ENCODE measurements at places on chromosomes 1 and 21.
A peak's percentile ranks its signal among the peaks of the same experiment; 100 is the strongest.

DNA sequence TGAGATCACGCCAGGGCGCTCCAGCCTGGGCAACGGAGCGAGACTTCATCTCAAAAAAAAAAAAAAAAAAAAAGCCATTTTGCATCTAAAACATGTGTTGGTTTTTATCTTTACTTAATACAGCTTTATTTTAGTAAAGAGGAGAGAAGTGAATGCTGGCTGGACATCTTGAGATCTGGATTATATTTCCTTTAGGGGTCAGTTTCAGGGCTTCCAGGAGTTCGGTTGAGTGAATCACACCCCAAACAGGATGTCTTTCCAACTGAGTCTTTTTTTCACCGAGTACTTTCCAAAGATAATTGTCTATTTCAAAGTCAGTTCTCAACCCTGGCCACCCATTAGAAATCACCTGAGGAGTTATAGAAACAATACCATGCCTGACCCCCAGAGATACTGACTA lies 16.6 kb upstream of the IPP start:
- DNase-seq, result no peak

DNA sequence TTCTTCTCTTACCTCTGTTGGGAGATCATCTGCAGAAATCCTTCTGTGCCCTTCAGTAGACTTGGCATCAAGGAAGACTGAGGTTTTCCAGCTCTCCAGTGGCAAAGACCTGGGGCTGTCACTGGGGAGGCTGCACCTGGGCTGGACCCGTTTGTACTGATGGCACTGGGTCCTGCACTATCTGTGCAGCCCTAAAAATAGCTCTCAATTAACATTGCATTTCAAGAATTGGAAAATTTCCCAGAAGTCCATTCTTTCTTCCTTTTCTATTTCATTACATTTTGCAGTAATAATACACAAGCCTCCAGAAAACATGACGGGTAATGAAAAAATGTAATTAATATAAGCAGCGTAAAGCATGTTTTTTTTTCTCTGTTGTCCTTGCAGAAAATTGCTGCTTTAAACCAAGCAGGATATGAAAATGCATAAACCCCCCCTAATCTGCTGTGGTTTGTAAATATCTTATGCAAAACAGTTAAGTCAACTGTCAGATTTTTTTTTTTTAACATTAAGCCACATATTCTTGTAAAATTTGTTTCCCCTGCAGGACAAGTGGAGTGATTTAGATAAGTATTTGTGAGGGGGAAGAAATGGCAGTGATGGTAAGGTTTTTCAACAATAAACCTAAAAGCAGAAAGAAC lies 64.9 kb downstream of the LMO4 start:
- no peak for DNase-seq

- DNase-seq, result no peak
Measured at GRCh38 chr21:45998276-45998701, 16.7 kb downstream of the COL6A1 start.

DNA sequence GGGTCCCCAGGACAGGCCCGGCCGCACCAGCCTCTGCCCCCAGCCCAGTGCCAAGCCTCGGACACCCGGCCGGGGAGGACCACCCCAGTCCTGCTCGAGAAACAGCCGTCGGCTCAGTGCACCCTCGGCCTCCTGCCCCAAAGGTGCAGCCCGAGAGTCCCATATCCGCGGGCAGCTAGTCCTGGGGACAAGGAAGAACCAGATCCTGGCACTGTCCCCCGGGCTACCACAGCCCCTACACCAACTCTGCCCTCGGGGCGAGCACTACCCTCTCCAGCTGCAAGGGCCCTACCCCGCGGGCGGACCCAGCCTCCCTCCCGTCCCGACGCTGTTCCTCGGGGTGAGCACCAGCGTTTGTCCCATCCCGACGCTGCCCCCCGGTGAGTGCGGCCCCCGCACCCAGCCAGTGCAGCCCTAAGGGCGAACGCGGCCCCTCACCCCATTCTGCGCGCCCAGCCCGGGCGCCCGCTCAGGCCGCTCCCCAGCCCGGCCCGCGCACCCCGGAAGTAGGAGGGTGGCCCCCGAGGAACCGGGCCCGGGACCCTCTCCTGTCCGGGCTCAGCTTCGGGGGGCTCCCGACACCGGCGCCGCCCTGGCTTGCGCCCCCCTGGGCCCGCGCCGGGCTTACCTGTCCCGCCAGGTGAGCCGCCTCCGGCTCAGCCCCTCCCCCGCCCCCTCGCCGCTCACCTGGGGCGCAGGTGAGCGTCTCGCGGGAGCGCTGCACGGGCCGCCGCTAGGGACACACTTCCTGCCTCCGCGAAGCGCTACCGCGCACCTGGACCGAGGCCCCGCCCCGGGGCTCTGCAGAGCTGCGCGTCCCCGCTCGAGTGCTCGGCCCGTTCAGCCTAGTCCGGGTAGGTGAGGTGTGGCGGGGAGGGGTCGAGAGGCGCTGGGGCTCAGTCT lies at the start of gene KDF1:
Gene KDF1 (minus strand): TSS at position 747 of the 903 bp plus-strand sequence. CDS start 8,088 bp downstream, outside the sequence.
- peak; percentile 34 for DNase-seq

GRCh38 chr1:243550276-243550675 lies 294.4 kb downstream of the SDCCAG8 start:
- no peak for DNase-seq

GRCh38 chr21:34335316-34335715 lies 28.5 kb upstream of the KCNE2 start:
- no peak for DNase-seq

- DNase-seq, result no peak
Measured at GRCh38 chr1:198935306-198935921, 296.6 kb downstream of the PTPRC start.

DNA sequence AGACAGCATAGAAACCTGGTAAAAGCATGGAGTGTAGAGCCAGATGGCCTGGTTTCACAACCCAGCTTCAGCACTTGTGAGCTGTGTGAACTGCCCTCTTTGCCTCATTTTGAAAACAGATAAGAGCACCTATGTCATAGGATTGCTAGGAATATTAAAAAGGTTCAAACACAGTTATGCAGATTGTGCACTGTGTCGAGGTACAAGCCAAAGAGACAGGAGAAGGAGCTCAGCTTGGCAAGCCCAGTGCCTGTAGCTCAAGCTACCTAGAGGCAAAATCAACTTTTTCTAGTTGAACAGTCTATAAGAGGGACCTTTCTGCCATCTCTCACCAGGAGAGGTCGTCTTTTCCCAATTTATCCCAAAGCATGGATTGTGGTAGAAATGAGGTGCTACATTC lies 5.0 kb downstream of the CHODL start:
- no peak for DNase-seq

DNA sequence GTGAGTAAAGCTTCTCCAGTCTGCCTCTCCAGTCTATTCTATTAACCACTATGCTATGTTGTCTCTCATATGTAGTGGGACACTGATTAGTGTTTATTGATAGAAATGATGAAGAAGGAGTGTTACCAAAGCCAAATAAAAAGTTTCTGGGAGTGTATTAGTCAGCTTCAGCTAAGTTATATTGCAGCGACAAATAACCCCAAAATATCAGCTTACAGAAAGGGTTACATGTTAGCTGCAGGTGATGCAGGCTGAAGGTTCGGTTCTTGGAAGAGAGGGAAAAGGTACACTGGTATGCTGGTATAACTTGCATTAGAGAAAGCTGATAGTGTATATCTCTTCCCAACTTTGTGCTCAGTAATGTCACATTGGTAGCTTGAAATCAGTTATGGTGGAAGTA lies 10.6 kb upstream of the AK2 start:
- DNase-seq, result no peak

GRCh38 chr1:18110968-18111367 lies 3.4 kb downstream of the IGSF21 start:
- no peak for DNase-seq

- DNase-seq, result no peak
Measured at GRCh38 chr1:10788592-10789006, 7.8 kb downstream of the CASZ1 start.

DNA sequence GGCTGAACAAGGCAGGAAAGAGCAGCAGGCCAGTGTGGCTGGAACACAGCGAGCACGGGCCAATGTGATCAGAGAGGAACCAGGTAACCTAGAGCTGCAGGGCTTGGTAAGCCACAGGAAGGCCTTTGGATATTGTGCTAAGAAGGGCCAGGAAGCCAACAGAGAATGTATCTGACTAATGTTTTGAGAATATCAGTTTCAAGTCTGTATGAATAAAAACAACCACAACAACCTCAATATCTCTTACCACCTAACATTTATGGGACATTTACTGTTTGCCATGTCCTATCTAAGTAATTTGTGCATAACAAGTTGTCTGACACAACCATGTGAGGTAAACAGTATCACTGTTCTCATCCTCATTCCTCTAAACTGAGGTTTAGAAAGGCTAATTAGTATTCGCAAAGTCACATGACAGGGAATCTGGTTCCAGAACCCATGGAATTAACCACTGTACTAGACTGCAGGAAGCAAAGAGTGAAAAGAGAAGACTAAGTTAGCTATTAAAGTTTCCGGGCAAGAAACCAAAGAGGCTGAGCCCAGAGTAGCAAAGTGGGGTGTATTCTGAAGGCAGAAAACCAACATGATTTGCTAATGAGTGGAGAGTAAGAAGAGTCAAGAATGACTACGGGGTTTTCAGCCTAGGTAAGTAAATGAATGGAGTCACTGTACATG lies 38.9 kb downstream of the SPRTN start:
- no peak for DNase-seq

DNA sequence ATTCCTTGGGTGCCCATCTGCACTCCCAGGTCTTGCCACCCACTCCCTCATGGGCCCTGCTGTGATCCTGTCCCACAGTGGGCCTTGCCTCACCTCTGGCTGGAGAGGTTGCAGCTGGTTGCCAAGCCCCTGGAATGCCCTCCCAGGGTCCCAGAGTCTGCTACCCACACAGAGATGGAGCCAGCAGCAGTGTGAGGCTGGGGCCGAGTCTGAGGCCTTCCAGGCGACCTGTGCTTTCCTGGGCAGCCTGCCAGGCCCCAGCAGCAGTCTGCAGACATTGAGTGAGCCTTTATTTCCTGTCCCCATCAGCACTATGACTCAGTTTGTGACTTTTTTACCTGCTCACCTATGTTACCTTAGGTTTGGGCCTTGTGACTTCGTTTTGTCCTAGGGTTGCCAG lies 25.0 kb upstream of the TSPAN2 start:
- DNase-seq, result no peak

DNA sequence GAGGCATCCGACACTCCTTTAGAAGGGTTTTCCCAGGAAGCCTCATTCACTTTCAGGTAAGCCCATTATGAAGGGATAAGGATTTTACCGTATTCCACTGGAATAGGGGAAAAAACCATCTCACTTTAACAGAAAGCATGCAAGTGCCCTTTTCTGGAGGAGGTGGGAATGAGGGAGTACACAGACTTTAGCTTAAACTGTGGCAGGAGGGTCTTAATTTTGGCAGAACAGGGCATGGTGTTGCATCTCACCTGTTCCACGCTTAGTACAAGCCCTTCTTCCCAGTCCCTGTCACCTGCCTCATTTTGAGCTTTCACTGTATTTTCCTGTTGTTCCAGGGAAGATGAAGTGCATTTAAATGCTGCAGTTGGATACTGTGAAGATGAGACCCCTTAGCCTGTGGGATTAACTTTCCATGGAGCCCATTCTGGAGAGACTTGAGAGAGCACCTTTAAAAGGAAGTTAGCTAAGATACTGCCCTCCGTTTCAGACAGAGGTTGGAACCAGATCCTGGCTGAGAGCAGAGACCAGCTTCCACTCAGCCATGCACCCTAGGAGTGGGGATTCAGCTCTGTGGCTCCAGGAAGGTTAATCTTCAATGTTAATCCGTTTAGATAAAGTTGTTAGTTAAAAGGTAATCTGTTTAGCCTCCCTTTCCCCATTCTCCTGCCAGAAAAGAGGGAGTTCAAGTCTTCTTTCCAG lies 42.6 kb downstream of the PBX1 start:
- no peak for DNase-seq

DNA sequence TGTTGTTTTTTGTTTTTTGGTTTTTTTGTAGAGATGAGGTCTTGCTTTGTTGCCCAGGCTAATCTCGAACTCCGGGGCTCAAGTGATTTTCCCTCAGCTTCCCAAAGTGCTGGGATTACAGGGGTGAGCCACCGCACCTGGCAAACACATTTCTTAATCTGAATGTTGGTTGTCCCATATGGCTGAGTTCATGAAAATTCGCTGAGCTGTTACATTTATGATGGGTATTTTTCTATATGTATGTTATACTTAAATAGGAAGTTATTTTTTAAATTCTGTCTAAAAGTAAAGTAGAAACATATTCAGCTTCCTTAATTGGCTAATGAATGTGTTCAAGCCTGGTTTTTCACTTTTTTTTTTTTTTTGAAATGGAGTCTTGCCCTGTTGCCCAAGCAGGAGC lies 75.1 kb downstream of the ASH1L start:
- DNase-seq, result no peak

DNA sequence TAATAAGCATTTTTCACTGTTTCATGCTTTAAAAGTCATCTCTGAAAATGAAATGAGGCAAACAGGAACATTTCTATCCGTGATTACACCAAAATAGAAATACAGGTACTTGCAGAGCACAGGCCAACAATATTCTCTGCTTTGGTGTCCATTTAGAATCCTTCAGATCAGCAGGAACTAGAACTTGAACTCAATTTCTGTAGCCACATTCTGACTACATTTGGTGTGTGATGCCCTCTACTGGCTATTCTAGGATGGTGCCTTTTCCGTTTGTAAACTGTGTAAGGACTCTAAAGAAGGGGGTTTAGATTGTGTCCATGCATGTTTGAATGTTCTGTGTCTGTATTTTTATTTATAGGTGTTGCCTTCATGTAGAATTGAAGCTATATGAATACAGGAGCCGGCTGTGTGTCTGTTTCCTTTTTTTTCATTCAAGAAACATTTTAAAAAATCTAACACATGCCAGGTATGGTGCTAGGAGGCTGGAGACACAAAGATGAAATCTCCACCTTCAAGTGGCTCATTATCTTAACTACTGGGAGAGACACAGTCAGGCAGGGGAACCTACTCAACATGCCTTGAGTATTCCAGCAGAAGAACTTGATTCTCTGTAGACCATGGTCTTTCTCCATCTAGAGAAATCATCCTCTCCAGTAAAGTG lies 7.6 kb upstream of the ZNF326 start:
- DNase-seq, result no peak

DNA sequence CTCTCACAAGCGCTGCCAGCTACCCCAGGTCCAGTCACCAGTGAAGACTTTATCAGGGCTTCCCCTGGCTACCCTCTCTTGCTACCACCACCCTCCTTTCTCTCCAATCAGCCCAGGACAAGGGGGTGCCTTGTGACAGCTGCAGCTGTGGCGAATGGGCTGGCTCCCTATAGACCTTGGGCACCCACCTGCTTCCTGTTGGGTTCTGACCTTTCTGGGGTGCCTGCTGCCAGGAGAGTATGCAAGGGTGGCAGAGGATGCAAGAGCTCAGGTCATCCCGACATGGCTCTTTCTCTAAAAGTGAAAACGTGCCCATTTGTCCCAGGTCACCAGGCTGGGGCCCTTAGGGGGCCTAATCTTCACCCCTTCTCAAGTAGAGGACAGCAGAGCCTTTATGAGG lies 6.6 kb downstream of the KLHDC8A start:
- no peak for DNase-seq

DNA sequence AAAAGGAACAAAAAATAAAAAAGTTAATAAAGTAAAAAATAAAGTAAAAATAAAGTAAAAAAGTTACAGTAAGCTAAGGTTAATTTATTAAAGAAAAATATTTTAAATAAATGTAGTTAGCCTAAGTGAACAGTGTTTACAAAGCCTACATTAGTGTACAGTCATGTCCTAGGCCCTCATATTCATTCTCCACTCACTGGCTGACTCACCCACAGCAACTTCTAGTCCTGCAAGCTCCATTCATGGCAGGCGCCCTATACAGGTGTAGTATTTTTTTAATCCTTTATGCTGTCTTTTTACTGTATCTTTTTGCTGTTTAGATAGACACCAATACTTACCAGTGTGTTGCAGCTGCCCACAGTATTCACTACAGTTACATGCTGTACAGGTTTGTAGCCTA lies 12.4 kb downstream of the ADAR start:
- DNase-seq, result no peak

All from cortex of kidney (tissue), 1 donor.